Activated naive CD8-positive, alpha-beta T cell treated with anti-CD3 and anti-CD28 coated beads, Interleukin-2, amount 50 U/mL, for 24 hours (primary cell): ENCODE measurements at places on chromosomes 11 and 22.

GRCh38 chr22:17706947-17707346 is 67.3 kb downstream of the BID start:
- no peak for DNase-seq

- DNase-seq, result no peak
Measured at GRCh38 chr22:47816863-47817210, 1054.4 kb downstream of the TBC1D22A start.

DNA sequence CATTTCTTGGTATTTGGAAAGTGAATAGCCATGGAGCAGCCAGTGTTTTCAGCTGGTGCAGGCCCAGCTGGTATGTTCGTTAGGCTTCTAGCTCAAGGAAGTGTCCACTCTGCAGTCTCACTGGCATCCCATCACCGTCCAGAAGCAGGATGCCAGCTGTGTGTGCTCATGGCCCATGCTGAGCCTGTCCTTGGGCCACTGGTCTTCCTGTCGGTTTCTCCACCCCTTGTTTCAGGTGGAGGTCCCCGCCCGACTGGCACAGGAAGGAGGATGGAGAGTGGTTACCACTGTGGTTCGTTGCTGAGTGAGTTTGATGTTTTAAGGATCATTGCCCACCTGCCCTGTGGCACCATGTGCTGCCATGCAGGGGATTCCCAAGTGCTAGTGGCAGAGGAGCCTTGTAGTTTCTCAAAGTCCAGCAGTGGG is 63.7 kb downstream of the MED15 start:
- no peak for DNase-seq

DNA sequence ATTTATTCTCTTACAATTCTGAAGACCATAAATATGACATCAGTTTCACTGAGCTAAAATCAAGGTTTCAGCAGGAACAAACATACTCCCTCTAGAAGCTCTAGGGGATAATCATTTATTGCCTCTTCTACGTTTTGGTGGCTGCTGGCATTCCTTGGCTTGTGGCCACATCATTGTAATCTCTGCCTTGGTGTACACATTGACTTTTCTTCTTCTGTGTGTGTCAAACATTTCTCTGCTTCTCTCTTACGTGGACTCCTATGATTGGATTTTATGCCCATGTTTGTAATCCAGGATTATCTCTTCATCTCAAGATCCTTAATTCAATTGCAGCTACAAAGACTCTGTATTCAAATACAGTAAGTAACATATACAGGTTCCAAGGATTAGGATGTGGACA is 30.4 kb upstream of the MMP20 start:
- DNase-seq, result no peak

- no peak for DNase-seq
Measured at GRCh38 chr11:129790106-129790505, 25.5 kb upstream of the TMEM45B start.

GRCh38 chr22:48382197-48382596 is 1445.5 kb downstream of the BRD1 start:
- DNase-seq, result no peak

GRCh38 chr11:129732941-129733340 is 82.7 kb upstream of the TMEM45B start:
- DNase-seq, result no peak

GRCh38 chr11:4213746-4214145 is 119.1 kb downstream of the RRM1 start:
- DNase-seq, result no peak

DNA sequence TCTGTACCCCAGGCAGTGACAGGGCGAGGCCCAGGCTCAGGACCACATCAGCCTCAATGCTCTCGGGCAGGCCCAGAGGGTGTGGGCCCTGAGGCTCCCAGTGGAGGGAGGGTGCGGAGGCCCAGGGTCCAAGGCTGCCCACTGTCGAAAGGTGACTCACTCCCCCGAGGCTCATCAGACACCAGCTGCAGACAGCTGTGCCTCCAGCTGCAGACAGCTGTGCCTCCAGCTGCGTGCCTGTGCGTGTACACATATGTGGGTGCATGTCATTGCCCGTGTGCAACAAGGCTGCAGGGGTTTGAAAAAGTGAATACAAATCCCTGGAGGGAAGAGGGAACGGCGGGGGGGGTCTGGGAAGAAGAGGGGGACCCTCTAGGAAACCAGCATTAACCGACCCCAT is 134.3 kb downstream of the BRD1 start:
- no peak for DNase-seq

DNA sequence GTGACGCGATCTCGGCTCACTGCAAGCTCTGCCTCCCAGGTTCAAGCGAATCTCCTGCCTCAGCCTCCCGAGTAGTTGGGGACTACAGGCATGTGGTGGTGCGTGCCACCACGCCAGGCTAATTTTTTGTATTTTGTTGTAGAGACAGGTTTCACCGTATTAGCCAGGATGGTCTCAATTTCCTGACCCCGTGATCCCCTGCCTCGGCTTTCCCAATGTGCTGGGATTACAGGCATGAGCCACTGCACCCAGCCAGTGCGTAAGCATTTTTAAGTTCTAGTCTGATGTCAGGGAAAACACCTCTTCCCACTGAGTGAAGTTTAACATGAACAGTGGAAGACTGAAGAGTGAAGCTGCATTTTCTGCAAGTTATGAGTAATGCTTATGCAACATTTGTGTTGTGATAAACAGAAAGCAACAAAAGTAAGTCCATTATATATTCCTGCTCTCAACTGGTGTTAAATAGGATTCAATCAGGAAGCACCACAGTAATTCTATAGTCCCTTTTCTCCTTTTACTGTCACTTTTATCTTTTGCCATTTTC is 1219.8 kb upstream of the RAG2 start:
- no peak for DNase-seq

- DNase-seq, result peak; percentile 73
Measured at GRCh38 chr22:46592390-46592872, 27.8 kb upstream of the GRAMD4 start.

DNA sequence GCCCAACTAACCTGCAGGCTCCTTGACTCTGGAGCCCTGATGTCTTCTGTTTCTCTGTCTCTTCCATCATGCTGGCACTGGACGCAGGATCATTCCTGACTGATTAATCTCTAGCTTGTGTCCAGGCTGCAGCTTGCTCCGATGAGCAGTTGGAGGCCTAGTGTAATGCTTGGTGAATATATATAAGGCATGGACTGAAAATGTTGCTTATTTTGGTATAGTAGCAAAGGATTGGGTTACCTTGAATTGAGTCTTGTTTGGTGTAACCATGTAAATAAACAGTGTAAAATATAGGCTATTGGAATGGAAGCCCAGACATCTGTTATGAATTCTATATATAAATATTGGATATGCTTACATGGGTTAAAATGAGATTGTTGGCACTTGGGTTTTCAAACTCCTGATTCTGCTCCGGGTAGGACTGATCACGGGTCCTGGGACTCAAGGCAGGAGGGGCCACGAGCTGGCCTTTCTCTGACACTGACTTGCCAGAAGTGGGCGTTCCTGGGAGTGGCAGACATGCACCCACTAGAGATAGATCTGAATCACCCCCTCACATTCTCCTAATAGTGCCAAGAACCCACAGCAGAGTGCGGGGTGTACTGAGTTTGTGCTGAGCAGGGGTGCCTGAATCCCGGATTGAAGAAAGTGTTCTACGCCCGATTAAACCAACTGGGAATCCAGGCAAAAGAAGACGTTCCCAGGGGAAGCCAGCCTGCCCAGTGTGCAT is 25.8 kb downstream of the LRP5 start:
- DNase-seq, result no peak

DNA sequence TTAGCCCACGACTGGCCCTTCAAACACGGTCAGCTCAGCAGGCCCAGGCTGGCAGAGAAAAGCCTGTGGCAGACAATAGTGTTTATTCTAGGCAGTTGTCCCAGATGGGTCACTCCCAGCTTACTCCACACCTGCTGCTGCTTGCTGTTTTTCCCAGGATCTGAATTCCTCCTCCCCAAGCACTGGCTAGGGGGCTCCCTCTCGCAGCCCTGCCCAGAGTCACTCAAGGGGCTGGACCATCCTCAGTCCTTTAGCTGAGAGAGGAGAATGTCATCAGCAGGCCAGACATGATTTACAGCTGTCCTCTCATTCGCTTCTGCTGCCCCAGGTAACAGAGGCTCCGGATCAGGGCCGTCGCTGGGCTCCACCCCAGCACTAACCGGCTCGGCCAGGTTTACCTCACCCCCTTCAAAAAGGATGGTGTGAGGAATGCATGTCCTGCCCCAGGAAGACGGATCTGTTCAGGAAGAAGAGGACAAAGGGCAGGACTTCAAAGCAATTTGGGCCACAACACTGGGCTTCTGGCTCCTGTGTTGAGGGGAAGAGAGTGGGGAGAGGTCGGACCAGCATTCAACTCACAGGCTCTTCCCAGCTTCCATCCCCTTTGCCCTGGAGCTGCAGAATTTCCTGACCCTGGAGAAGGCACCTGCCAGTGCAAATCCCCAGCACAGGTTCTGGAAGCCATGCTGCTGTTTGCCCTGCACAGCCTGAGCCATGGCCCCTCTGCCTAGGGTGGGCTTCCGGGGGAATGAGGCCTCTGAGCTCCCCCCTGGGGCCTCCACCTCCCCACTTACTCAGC is 59.7 kb upstream of the BARX2 start:
- no peak for DNase-seq

GRCh38 chr11:95089620-95090542 is at the start of gene ENDOD1:
ENDOD1 (plus strand) TSS chr11:95089846; CDS start chr11:95089928, 82 bp downstream.
- DNase-seq, result peak; percentile 84

- no peak for DNase-seq
Measured at GRCh38 chr11:31022080-31022479, 347.5 kb downstream of the DCDC1 start.

DNA sequence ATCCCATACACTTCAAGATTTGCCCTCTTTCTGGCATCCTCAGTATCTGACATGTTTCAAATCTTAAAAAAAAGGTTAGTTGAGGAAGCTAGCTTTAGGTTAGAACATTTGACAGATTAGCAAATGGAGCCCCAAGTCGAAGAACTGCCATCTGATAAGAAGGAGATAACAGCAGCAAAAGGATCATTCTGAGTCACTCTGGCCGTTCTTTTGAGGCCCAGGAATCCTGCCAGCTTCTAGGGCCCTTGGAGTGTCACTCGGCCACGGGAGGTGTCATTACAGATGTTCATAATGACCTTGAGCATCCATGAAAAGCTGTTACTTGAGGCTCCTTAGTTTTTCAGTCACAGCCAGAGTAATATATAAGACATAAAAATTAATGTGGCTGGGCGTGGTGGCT is 132.1 kb upstream of the RASSF10 start:
- DNase-seq, result no peak

DNA sequence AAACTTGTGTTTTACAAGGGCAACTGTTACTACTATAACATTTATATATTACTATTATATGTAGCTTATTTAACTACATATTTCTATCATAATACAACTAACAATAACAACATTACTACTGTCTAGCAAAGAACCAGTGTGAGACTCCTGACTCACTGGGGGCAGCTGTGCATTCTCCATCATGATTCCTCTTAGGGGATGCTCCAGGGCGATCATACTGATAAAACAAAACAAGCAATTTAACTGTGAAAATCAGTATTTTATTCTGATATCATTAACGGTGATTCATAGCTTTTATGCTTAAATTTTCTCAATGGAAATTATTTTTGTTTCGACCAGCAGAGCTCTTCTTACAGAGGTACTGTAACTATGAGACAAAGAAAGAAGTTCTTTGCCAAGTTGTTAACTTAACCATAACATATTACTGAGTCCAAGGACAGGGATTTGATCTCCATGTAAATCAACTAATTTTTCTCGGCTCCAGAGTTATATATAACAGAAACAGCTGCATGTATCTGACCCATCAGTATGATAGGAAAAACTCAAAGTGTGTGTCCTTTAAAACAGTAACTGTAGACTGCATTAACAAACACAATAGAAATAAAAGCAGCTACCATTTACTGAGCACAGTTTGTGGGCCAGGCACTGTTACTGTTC is 24.8 kb upstream of the FNBP4 start:
- no peak for DNase-seq

DNA sequence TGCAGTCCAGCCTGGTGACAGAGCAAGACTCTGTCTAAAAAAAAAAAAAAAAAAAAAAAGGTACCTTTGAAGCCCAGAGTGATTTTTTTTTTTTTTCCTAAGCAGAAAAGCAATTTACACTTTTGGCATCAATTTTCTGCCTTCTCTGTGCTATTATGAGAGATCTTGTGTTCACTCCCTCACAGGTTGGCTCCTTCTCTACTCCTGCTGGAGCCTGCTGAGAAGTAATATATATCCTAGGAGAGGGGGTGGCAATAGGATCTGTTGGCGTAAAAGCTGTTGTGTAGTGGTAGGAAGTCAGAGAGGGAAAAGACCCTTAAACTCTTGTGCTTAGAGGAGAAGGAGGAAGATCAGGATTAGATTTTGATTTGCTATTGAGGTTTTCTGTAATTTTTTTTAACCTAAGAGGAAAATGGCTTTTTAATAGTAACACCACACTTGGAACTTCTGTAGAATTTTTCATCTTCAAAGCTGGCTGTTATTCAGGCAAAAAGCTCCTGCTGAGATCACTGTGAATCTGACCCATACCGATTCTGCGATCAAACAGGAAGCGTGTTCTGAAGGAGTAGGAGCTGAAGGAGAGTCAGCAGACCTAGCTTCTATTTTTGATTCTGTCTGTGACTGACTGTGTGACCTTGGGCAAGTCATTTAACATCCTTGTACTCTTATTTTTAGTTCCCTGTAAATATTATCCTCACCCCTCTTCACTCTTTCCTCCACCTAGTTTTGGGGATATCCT is 77.7 kb downstream of the TRIM44 start:
- no peak for DNase-seq

- no peak for DNase-seq
Measured at GRCh38 chr22:34068001-34068400, 147.7 kb upstream of the LARGE1 start.

- no peak for DNase-seq
Measured at GRCh38 chr11:45110562-45110961, 35.9 kb upstream of the PRDM11 start.

GRCh38 chr22:44604455-44604854 is 97.5 kb upstream of the PRR5 start:
- no peak for DNase-seq

GRCh38 chr11:68966894-68967780 is 13.6 kb downstream of the MRGPRD start:
- DNase-seq, result no peak

GRCh38 chr11:8989453-8989852 is 14.3 kb downstream of the NRIP3 start:
- DNase-seq, result no peak

GRCh38 chr11:72394416-72394815 is 39.9 kb downstream of the CLPB start:
- DNase-seq, result no peak

DNA sequence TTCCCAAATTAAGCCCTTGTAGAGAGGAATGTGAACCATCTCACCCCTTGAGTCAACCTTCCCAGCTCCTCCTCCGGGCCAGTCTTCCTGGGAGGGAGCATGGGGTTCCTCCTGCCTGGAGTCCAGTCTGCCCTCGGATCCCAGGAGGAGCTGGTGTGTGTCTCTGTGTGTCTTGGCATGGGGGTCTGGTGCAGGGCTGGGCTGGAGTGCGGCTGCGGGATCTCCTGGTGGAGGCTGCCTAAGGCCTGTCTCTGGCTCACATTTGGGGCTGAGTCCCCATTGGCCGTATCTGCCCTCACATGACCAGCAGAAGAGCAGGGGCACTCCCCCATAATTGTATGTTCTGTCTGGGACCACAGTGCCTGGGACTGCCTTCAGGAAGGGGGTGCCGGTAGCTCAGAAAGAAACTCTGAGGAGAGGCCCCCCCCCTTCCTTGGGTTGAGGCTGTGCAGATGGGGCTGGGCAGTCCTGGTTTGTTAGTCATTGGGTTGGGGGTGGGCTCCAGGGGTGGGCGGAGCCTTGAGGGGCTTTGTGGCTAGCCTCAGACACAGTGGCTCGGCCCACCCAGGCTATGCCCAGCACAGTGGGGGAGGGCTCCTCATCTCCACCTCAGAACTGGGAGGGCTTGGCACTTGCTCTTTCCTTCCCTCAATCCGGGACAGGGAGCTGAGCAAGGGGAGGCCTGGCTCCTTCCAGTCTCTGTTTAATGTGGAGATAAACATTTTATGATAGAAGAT is 2.9 kb downstream of the C1QTNF5 start:
- no peak for DNase-seq
